Stimulated activated CD8-positive, alpha-beta memory T cell treated with anti-CD3 and anti-CD28 coated beads, Interleukin-2, amount 100 ng/mL, for 1 hour (primary cell): ENCODE measurements at places on chromosomes 13 and 19.
A peak's percentile ranks its signal among the peaks of the same experiment; 100 is the strongest.

DNA sequence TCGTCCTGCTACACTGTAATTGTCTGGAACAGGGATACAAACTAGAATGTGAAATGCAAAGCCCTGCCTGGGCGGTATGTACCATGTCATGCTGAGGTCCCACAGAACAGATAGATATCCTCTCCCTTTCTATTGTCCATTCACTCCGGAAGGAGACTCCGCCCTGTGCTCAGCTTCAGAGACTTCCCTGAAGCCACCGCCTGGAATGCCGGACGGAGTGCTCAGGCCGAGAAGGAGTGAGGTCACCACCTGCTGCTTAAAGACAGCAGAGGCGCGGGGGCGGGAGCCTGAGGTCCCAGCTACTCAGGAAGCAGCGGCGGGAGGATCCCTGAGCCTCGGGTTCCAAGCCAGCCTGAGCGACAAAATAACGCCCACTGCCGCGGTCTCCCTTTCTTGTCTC is 890 bp upstream of the ZNF611 start:
- DNase-seq, result no peak

- no peak for DNase-seq
Measured at GRCh38 chr13:20297181-20297580, 65.1 kb upstream of the GJB6 start.

- DNase-seq, result no peak
Measured at GRCh38 chr13:60318186-60318585, 78.8 kb upstream of the TDRD3 start.

DNA sequence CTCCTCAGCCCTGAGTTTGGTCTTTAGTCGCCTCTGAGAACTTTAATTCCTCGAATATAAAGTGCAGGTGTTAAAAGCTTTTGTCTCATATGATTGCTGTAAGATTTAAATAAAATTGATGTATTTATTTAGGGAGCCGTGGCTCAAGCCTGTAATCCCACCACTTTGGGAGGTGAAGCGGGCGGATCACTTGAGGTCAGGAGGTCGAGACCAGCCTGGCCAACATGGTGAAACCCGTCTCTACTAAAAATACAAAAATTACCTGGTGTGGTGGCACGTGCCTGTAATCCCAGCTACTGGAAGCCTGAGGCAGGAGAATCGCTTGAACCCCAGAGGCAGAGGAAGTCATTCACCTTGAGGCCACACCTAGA is 559 bp upstream of the SLC1A5 start:
- DNase-seq, result no peak

GRCh38 chr19:56105090-56105701 is 15.9 kb downstream of the ZNF787 start:
- DNase-seq, result peak; percentile 12

- DNase-seq, result no peak
Measured at GRCh38 chr19:17159466-17160393, 55.4 kb upstream of the USE1 start.

- no peak for DNase-seq
Measured at GRCh38 chr13:31896427-31896826, 135.1 kb upstream of the FRY start.

- DNase-seq, result no peak
Measured at GRCh38 chr19:40224342-40225150, 1.9 kb downstream of the CCNP start.
